Stimulated activated CD4-positive, alpha-beta T cell treated with anti-CD3 and anti-CD28 coated beads, TNF-alpha, amount 100 ng/mL, for 4 hours (primary cell): ENCODE measurements at places on chromosomes 5 and 9.
A peak's percentile ranks its signal among the peaks of the same experiment; 100 is the strongest.

DNA sequence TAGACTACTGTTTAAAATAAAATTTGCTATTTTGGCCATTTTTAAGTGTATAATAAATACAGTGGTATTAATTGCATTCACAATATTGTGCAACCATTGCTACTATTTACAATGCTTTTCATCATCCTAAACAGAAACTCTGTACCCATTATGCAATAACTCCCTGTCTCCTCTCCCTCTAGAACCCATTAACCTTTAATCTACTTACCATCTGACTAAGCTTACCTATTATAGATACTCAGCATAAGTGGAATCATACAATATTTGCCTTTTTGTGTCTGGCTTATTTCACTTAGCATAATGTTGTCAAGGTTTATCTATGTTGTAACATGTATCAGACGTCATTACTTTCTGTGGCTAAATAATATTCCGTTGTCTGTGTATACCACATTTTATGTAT, 25.9 kb downstream of the CD14 start:
- no peak for DNase-seq

- no peak for DNase-seq
Observed at GRCh38 chr5:80805038-80805437, 150.3 kb upstream of the DHFR start.

DNA sequence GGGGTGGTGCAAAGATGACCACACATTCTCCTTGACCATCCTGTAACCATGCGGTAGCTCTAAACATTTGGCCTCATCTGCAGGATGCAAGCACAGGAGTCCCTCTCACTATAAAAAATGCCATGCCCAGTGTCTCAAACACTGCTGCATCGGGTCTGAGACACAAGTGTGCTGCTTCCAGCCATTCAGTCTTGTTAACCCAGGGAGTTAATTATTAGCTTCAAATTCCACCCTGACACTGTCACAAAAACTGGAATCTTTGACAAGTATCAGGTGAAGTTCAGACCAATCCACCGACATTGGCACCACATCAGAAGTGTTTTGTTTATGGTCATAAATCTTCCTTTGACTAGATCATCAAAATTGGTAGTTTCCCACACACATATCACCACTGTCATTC, 119.1 kb upstream of the RASEF start:
- no peak for DNase-seq

DNA sequence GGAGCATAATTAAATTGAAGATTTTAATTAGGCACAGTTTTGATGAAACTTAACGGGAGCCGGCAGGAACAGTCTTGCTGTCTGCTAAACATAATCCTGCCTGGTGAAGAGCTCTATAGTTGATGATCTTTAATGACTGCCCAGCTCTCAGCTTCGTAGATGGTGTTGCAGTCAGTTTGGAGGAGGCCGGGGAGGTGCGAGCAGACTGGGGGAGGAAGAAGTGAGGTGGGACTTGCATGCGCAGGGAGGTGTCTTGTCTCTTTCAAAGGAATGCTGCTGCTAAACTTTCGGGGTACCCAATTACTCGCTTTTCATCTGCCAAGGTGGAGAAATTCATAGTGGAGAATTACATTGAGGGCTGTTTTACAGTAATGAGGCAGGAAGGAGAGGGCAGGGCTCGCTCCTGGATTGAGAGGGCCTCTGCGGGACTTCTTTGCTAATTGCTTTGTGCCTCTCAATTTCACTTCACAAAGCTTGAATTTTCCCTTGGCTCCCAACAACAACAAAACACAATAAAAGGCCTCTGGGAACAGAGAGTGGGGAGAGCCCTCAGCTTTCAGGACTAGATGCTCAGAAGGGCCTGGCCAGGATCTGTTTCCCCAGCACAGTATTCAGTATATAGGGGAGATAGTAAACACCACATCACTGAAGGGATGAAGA, 257.9 kb upstream of the ADRA1B start:
- DNase-seq = no peak

- no peak for DNase-seq
Observed at GRCh38 chr5:149521739-149522685, 29.2 kb downstream of the CSNK1A1 start.

- DNase-seq = no peak
Observed at GRCh38 chr5:34740389-34740806, 84.3 kb downstream of the RAI14 start.

GRCh38 chr5:95646569-95647431, at the start of gene RFESD:
TSS of gene RFESD (plus strand) at chr5:95646777. CDS start at chr5:95652272, 5,495 bp downstream.
- peak; percentile 88 for DNase-seq

DNA sequence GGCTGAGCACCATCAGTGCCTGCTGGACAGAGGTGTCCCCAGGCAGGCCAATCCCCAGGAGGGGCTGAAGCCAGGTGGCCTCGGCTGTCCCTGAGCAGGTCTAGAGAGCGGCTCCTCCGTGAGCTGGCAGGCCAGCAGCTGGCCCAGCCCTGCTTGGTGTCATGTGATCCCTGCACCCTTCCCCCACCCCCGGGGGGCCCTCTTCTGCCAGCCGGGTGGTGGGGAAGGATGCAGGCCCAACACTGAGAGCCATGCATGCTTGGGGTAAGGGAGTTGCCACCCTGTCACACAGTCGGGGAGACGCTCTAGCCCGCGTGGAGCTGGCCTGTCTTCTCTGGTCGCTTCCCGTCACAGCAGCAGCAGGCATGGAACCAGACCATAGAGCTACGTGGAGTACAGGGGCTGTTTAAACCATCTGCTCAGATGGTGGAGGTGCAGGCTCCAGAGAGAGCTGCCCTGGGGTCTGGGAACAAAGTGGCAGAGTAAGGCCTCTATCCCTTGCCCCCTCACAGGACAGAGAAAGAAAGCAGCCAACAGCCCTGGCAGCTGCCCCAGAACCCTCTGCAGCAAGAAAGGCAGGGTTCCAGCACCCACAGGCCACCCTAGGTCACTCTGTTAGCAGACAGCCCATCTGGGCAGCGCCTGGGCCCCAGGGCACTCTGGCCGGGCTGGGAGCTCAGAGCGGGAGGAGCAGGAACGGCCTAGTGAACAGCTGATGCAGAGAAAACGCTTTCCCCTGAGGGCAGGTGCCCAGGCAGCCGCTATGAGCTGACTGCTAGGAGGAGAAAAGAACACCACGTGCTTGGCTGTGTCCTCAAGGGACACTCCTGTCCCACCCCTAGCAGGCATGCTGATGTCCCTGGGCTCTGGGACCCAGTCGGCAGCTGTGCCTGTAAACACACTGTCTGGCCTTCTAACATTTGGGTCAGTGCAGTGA, 6.8 kb downstream of the RALGDS start:
- DNase-seq = no peak

DNA sequence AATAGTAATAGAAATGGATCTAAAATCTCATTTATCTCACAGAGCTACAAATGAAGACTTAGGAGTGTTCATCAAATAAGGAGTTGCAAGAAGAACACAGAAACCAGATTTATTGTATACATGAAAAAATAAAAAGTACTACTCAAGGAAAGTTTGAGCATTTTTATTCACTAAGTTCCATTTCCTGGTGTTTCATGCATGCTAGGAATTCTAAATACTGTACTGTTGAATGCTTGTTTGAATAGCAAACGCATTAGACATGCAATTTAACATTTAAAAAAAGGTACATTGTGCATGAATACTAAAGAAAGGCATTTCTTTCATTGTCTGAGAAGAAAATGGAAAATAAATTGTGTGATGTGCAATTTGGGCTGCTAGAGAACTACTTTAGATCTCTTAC, 52.1 kb downstream of the C6 start:
- no peak for DNase-seq

- DNase-seq = no peak
Observed at GRCh38 chr9:79664375-79664831, 92.6 kb downstream of the TLE4 start.

DNA sequence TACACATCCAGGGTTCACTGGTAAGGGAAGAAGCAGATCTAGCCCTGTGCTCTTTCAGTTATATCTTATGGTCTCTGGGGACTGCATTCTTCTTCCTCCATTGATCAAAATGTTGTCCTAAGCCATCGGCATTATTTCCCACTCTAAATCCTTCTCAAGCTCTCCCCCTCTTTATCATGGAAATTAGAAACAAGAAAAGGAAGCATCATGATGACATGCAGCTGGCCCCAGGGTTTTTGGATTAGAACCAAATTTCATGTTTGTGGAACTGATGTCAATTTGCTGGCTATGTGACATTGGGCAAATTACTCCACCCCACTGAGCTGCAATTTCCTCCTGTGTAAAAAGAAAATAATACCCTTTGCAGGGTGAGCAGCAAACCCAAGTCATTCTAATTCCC, 39.5 kb downstream of the MFAP3 start:
- no peak for DNase-seq

DNA sequence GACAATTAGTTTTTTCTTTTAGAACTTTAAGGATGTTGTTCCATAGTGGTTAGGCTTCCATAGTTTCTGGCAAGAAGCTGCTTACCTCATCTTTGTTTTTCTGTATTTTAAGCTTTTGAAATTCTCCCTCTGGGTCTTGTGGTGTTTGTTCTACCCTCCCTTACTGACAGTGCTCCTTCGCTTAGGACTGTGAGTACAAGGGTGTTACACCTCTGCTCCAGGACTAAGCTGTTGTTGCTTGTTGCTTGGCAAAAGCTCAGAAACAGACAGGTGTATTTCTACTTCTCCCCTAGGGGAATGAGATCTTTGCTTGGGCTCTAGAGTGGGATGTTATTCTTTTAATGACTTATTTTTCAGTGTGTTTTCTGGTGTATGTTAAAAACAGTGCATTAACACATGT, 225.2 kb downstream of the WDR70 start:
- no peak for DNase-seq

DNA sequence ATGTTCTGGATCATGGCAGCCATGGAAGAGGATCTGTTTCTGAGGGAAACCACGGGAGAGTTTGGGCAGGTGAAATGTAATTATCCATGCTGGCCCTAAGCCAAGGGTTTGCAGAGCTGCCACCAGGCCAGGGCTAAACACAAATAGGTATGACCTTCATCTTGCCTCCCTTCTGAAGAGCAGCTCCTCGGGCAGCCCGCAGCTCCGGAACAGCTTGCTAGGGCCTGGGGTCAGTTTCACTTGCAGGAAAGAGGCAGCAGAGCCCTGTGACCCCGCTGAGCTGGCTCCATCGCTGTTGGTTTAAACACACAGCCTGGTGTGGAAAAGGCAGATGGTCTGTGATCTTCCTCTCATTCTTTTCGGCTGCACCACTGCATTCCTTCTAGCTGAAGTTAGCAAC, 141.4 kb downstream of the TMEM38B start:
- DNase-seq = no peak

DNA sequence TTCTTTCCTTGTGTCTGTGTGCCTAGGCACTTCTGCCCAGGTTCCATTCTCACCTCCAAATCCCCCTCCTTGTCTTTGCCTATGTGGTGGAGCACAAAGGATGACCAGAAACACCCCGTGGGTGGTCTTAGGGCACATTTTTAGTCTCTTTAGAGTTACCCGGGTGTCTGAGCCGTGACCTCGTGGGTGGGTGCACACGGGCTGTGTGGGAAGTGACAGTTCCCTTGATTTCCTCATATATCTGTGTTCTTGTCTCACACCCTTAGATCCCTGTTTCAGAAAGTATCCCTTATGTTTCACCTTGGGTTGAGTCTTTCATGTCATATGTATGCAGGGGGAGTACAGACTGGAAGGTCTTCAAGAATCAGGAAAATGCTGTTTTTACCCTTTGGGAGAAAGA, 13.4 kb upstream of the SMIM32 start:
- no peak for DNase-seq

DNA sequence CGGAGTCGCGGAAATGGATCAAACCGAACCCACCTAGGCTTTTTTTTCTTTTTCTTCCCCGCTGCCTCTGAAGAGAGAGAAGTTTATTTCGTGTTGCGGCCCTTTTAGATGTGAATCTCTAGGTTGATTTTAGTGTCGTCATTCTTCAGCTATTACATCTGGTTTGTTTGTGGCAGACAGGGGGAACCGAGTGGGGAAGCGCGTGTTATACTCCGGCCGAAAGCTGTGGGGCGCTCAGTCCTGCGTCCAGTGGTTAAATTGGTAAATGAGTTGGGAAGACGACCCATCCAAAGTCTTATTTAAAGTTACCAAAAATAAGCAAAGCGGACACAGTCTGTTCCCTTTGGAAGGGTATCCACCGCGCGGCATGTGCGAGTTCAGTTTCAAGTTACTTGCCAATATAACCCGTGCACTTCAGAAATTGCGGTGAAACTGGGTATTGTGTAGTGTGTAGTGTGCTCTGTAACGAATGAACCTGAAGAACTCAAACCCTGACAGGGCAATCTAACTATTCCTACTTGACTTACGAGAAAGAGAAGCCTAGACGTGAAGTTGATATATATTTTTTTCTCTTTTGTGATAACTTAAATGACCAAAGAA, 1.3 kb downstream of the MAN2A1 start:
- DNase-seq = peak; percentile 12

GRCh38 chr5:54411176-54411575, 44.3 kb upstream of the HSPB3 start:
- DNase-seq = no peak

GRCh38 chr9:2300325-2300724, 285.2 kb downstream of the SMARCA2 start:
- no peak for DNase-seq
